ENCODE measurements at places on chromosomes 7 and 10. TPM values are rescaled to one million over a fixed set of nuclear protein-coding genes. Genes with fewer than 3 reads are reported as not detected.
A peak's percentile ranks its signal among the peaks of the same experiment; 100 is the strongest.

- peak; percentile 93 for DNase-seq
Observed at GRCh38 chr7:100983451-100984187, 14.3 kb downstream of the MUC12 start.

GRCh38 chr7:157522189-157522588, 185.4 kb downstream of the DNAJB6 start:
- no peak for DNase-seq

Gene CDHR1
- 8.8 TPM for polyA plus RNA-seq

Gene ALOX5
- not detected for polyA plus RNA-seq

Measured in mammary epithelial cell (primary cell).